ENCODE measurements at places on chromosomes 11 and 22.

GRCh38 chr11:12377106-12377823 lies at the start of gene PARVA:
Gene PARVA (plus strand): TSS chr11:12377571. CDS start chr11:12377648, 77 bp downstream.
- no peak for DNase-seq

GRCh38 chr11:36062796-36063365 lies 119.0 kb downstream of the LDLRAD3 start:
- no peak for DNase-seq

- no peak for DNase-seq
Measured at GRCh38 chr22:33747576-33748180, 172.6 kb downstream of the LARGE1 start.

DNA sequence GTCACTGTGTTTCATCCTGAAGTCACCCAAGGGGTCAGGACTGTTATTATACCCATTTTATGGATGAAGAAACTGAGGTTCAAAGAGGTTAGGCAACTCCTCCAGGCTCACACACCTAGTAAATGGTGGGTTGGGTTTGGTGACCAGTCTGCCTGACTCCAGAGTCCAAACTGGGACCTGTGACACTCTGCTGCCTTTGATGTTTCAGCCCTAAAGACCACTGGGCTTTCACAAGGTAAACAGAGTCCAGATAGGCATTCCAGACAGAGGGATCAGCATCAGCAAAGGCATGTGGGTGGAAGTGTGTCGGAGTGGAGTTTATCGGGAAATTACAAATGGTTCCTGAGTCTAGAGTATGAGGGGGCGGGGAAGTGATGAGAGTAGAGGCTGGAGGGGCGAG lies 38.5 kb downstream of the MICAL2 start:
- DNase-seq = no peak

GRCh38 chr11:114291381-114291780 lies 4.8 kb upstream of the NNMT start:
- DNase-seq = no peak

DNA sequence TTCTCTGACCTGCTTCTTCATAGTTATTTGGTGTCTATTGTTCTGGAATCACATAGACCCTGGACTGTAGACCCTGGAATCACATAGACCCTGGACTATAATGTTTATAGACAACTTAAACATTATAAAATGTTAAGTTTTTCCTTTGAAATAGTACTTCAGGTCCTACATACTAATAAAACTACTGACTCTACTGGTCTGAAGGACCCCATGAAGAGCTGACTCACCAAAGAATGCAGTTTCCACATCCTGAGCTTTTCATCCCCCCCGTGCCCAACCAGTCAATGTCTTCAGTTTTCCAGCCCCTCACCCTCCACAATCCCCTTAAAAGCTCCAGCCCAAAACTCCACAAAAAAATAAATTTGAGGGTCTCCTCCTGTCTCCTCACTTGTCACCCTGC lies 6.6 kb upstream of the PLEKHA7 start:
- no peak for DNase-seq

DNA sequence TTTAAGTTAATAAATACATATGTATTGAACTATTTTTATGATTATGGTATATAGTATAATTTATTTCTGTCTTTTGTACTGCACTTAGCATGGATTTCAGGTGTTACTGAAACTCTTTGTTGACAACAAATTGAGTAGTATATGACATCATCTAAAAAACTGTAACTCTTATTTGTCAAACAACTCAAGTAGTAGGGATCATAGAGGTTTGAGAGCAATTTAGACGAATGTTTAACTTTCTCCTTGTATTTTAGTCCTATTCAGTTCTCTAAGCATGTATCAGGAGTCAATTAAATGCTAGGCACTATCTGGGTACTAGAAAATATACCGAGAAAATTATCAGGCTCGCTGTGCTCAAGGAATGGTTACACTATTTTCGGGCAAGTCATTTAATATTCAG lies 595.2 kb downstream of the METTL15 start:
- no peak for DNase-seq

DNA sequence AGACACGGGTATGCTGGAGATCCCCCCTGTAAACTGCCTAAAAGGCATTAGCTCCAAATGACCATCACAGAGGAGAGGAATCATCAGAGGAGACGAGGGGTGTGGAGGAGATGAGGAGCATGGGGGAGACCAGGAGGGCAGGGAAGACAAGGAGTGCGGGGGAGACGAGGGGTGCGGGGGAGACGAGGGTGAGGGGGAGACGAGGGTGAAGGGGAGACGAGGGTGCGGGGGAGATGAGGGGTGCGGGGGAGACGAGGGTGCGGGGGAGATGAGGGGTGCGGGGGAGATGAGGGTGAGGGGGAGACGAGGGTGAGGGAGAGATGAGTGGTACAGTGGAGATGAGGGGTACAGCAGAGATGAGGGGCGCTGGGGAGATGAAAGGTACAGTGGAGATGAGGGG lies 17.5 kb upstream of the GAL start:
- no peak for DNase-seq

DNA sequence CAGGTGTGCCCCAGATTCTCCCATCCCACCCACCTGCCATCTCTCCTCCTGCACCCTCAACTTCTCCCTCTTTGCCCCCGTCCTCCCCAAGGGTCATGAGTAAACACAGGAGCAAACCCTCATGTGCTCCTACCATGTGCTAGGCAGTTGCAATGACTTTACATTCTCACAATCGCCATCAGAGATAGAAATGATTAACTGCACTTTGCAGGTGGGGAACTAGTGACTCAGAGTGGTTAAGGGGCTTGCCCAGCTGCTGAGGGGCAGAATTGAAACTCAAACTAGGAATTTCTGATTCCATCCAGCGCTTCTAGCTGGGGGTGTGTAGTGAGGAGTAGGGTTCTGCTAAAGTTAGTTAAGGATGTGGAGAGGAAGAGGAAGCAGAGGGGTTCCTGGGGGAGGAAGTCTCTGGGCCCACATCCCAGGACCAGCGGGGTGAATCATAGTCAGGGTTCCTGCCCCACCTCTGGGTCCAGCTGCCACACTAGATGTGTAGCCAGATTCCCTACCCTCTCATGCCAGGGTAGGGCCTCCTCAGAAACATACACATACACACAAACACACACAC lies 16.0 kb upstream of the PRG2 start:
- no peak for DNase-seq

DNA sequence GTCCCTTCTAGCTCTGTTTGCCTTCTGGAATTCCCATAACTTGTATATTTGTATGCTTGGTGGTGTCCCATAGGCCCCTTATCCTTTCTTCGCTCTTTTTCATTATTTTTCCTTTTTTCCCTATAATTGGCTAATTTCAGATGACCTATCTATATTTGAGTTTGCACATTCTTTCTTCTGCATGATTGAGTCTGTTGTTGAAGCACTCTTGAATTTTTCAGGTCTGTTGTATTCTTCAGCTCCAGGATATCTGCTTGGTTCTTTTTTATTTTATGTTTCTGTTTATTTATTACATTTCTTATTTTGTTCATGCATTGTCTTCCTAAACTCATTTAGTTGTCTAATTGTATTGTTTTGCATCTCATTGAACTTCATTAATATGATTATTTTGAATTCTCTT lies 28.0 kb downstream of the NCAM1 start:
- DNase-seq = no peak

DNA sequence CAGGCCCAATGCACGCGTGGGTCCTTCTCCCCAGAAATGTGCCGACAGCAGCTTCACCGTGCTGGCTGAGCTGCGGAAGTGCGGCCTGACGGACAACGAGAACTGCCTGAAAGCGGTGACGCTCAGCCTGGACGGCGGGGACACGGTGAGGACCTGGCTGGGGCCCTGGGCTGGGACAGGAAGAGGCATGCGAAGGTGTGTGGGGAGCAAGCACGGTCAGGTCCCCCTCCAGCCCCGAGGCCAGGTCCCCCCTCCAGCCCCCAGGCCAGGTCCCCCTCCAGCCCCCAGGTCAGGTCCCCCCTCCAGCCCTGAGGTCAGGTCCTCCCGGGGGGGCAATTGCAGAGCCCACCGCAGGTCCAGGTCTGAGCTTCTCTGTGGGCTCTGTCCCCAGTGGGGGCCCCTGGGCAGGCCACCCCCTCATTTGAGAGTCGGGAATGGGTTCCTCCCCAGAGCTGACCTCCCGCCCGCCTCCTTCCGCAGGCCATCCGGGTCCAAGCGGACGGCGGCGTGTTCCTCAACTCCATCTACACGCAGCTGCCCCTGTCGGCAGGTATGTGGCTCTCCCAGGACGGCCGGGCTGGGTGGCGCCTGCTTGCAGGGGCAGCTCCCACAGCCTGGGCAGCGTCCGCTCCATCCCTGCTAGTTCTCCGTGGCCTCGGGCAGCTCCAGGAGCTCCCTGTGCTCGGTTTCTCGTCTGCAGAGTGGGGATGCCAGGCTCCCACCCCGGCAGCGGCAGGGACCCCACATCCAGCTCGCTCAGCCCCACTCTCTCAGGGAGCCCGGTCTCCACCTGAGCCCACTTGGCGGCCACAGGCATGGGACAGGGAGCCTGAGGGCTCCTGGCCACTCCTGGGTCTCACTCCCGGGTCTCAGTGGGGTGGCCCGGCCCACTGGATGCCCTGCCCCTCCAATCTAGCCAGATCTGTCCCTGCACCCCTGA lies 7.9 kb downstream of the MUC5B start:
- no peak for DNase-seq

- no peak for DNase-seq
Measured at GRCh38 chr22:50734343-50734771, 3.6 kb upstream of the ACR start.

DNA sequence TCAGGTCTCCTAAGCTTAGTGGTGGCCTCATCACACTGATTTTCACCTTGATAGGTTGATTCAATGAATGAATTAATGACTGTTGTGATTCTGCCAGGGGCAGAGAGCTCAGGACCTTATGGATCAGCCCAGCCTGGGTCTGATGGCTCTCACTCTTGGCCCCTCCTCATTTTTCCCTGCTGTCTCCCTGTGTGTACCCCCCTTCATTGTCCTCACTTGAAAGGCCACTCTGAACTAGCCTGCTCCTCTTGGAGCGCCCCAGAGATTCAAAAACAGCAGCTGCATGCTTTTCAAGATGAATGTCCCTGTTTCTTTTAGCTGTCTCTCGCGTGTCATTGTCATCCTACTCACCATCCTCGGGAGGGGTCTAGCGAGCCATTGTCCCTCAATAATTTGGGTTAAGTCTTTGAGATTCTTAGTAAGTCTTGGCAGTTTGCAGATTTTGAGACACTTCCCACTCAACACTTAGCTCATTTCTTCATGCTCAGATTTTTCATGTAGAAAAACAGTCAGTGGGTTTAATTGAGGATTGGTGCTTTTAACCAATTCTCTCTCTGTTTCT lies 42.5 kb upstream of the MICAL2 start:
- DNase-seq = no peak

GRCh38 chr22:30326255-30326705 lies 461 bp downstream of the TBC1D10A start:
- no peak for DNase-seq

GRCh38 chr22:44668886-44669521 lies 33.0 kb upstream of the PRR5 start:
- no peak for DNase-seq

DNA sequence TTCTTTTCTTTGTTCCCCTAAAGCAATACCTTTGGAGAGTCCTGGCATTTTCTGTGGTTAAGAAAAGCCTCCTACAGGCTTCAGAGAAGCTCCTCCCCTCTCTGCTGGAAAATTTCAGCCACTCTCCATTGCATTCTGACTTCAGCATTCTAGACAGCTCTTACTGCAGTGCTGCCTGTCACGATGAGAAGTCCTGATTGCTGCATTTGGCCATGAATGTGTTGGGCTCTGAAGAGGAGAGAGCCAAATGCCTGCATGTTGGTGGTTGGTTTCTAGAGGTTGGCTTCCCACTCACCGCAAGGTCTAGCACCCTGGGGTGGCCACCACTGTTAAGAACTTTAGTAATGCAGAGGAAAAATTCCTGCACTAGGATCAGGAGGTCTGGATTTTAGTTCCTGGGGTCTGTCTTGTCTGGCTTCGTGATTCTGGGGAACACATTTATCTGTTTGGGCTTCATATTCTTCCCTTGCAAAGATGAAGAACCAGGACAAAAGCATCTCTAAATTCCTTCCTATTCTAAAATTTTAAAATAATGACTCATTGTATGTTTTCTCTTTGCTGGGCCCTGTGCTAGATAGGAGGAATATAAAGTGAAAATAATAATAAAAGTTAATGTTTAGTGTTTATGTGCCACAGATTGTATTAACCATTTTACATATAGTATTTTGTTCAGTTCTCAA lies 38.1 kb downstream of the COA4 start:
- DNase-seq = no peak

GRCh38 chr11:6926208-6927029 lies at the start of gene ZNF215:
Gene ZNF215 (plus strand): TSS chr11:6926426. CDS start chr11:6932273, 5,847 bp downstream.
- DNase-seq = no peak

- DNase-seq = peak; percentile 46
Measured at GRCh38 chr22:35539910-35540594, 579 bp upstream of the RASD2 start.

DNA sequence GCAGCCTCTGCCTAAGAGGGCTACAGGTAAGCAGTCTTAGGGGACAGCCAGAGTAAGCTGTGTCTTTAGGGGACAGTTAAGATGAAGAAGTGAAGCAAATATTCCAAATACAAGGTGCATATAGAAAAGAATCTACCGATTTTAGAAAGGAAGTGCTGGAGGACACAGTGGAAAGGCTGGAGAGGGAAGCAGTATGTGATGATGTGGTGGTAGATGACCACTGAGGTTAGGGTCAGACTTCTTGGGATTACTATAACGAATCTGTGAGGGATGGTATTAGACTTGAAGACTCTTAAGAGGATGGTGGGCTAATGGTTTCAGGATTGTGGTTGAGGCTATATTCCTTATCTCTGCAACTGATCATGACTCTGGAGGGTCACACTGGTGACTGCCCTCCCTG lies 40.0 kb upstream of the PHOX2A start:
- no peak for DNase-seq

GRCh38 chr22:27377501-27378295 lies 423.9 kb downstream of the MN1 start:
- DNase-seq = no peak

- no peak for DNase-seq
Measured at GRCh38 chr11:35723493-35723892, 60.9 kb downstream of the TRIM44 start.

DNA sequence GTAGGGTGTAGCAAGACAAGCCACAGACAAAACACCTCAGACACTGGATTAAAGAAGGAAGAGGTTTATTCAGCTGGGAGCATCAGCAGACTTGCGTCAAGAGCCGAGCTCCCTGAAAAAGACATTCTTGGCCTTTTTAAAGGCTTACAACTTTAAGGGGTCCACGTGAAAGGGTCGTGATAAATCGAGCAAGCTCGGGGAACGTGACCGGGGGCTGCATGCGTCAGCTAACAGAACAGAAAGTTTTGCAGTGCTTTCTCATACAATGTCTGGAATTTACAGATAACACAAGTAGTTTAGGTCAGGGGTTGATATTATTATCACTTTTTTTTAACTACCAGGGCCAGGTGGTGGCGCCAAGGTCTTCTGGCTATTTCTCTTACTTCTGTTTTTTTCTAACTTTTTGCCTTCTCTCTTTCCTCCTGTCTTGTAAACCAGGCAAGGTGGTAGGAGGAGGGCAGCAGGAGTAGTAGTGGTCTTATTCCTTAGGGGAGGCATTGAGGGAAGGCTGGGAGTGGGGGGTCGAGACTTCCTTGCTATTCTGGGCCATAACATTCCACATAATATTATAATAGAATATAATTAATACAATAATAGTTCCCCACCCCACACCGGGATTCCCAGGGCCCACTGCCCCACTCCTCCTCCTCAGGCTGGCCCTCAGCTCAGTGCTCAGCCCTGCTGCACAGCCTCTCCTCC lies 587 bp upstream of the ALDH3B1 start:
- no peak for DNase-seq

GRCh38 chr11:73475549-73476095 lies 99.4 kb downstream of the RELT start:
- no peak for DNase-seq

GRCh38 chr11:20248871-20249270 lies 88.6 kb upstream of the DBX1 start:
- no peak for DNase-seq

- no peak for DNase-seq
Measured at GRCh38 chr22:49961601-49962011, 1.0 kb downstream of the PIM3 start.
